Hepatocyte (in vitro differentiated cells): ENCODE measurements at places on chromosomes 11 and 22.

GRCh38 chr22:22974156-22974555, 86.5 kb downstream of the IGLL5 start:
- no peak for DNase-seq

- DNase-seq, result peak; percentile 82
Observed at GRCh38 chr11:35617687-35618496, at the start of gene FJX1. Gene FJX1, plus strand, starts transcription at chr11:35618460. Its CDS starts 177 bp downstream, at chr11:35618637.

GRCh38 chr11:131687291-131688047, 317.1 kb downstream of the NTM start:
- DNase-seq, result no peak

GRCh38 chr11:61679893-61680621, at the start of gene DAGLA:
Gene DAGLA, plus strand, starts transcription at chr11:61680391. Its CDS starts 39,765 bp downstream, at chr11:61720156.
- peak; percentile 88 for DNase-seq

DNA sequence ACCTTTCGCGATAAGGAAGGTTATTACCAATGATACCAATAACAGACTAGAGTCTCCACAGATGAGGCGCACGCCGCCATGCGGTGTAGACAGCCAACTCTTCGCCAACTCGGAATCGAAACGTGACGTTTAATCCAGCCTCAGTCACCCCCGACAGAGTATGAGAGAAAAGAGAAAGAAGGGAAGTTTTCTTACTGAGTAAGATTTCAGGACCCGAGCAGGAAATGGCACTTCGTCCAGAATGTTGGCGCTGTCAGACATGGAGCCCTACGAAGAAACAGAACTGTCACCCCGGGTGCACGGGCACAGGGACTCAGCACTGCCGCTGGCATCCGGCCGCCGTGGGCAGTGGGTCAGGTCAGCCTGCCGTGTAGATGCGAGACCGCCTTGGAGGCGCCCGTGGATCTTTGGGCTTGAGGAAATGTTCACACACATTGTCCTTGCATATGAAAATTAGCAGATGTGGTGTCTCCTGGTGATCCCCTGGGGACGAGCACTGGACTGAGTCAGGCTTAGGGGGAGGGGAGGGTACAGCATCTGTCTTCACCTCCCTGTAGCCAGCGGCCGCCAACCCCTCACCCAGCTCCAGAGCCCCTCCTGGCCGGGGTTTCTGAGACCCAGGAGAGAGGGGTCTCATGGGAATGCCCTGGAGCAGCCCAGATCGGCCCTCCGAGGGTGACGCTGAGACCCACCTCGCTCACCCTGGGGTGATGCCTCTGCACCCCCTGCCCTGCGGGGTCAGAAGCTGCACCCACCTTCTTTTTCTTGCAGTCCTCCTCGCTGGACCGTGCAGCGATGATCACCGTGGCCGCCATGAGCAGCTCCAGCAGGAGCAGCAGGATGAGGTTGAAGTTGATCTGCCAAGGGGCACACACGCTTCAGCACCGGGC, 8.3 kb downstream of the MLC1 start:
- DNase-seq, result no peak

DNA sequence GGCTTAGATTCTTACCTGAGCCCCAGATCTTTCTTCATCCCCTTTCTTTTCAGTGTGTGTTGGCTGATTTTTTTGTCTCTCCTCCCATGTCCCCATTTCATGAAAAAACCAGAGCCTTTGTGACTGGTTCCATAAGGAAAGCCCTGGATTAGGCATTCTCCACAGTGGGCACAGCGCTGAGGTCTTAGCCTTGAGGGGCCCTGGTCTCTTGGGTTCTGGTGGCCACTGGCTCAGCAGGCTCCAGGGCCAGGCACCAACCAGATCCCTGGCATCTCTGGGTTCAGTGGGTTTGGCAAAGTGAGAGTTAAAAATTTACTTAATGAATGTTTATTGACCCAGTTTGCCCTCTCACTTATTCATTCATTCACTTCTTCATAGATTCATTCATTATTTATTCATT, 49.5 kb upstream of the ACCSL start:
- DNase-seq, result no peak

GRCh38 chr11:95076416-95076815, 9.7 kb downstream of the SRSF8 start:
- DNase-seq, result peak; percentile 40

DNA sequence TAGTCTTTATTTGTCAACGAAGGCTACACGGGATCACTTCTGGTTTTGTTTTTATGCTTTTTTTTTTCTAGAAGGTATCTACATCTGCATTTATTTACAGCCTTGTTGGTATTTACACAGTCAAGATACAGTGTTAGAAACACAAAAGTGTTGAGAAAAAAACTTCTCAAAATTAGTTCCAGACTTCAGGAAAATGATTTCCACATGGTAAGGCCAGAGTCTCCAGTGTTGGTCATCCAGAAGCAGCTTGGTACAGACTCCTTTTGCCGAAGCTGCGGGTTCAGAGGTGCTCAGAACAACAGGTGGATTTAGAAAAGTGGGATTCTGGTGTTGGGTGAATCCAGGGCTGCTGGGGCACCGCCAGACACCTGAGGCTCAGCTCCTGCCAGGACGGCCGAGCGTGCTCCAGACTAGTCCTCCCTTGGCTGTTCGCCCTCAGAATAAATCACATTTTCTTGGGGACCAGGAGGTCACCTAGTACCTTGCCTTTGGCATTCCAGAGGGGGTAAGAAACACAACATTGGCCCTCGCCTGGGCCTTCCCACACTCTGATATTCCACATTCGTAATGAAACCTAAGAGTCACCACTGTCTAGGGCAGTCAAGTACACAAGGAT, 78.7 kb upstream of the NARS2 start:
- no peak for DNase-seq
